ENCODE measurements at places on chromosomes 5 and 9.

GRCh38 chr9:129073404-129073803, 7.5 kb upstream of the DOLPP1 start:
- DNase-seq = no peak

DNA sequence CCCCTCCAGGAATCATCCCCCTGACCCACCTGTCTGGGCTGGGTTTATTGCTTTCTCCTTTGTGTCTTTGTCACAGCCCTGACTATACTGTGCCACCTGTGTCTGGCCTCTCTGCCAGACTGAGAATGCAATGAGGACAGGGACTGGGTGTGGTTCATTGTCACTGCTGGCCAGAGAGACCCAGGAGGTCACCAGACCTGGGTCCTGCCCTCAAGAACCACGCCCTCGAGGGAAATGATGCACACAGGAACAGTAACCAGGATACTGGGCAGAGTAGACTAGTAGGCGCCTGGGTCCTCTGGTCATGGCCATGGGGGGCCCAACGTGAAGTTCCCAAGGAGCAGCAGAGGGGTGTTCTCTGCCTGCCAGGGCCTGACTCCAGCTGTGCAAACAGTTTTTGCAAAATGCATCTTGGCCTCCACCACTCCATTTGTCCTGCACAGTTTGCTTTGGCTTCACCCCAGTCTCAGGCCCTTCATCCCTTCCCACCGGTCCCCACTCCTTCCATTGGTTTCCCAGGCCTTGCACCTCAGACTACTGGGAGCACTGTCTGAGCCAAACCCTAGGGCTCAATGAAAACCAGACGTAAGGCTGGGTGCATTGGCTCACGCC, 17.8 kb downstream of the RGS3 start:
- peak; percentile 60 for DNase-seq

- no peak for DNase-seq
Measured at GRCh38 chr5:66639037-66639436, 42.8 kb downstream of the MAST4 start.

- DNase-seq = no peak
Measured at GRCh38 chr9:110092792-110093191, 115.2 kb downstream of the C9orf152 start.

DNA sequence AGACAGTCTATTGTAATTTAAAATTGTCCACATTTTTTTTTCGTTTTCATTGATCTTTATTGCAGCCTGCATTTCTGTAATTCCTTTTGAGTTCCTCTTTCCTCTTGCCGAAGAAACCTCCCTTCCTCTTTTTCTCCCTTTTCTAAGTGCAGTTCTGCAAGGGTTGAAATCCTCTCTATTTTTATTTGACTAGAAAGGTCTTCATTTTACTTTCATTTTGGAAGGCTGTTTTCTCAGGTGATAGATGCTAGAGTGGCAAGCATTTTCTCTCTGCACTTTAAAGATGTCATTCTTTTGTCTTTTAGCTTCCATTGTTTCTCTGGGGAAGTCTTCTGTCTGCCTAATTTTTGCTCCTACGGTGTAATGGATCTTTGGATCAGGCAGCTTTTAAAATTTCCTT, 248.5 kb downstream of the SMARCA2 start:
- no peak for DNase-seq

DNA sequence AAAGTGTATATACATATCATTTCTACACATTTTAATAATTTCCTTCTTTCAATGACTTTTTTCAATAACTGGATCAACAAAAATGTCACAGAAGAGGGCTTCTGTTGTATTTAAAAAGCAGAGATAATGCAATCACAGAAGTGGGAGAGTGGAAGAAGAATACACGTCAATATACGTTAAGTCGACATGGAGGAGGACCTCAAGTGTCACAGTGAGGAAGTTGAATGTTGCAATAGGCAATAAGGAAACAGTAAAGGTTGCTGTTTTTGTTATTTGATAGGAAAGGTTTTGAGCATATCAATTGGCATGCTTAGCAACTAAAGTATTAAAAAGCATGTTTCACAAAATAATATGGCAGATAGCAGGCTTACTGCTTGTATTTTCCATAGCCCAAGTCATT, 184.0 kb upstream of the NR4A3 start:
- DNase-seq = no peak

GRCh38 chr9:1880038-1880565, 135.0 kb upstream of the SMARCA2 start:
- DNase-seq = no peak

GRCh38 chr5:169791251-169791650, 154.2 kb downstream of the DOCK2 start:
- DNase-seq = no peak

DNA sequence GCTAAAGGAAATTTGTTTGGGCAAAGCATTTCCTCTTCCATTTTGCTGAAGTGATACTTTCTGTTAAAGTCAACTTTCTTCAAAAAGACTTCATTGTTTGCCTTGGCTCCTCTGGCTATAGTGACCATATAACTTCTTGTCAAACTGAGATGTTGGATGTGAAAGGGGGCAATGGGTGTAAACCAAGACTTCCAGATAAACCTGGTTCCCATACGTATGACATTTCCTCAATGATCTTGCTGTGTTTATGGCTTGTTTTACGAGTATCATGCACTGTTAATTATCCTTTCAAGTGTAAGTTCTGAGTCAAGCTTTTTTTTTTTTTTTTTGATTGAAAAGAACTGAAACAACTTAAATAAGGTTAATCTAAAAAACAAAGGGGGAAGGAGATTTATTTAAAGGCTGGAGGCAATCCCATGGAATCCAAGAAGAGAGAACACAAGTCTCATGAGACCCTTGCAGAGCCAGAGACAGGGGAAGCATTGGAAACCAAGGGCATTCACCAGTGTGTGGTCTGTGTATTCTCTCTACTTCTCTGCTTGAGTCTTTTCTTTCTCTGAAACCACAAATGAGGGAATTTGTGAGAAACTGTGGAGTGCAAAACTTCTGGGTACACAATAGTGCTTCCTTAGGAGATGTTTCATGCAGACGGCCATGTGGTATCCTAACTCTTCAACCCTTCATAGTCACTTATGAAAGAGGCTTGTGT, 335.3 kb downstream of the RAB3C start:
- no peak for DNase-seq

DNA sequence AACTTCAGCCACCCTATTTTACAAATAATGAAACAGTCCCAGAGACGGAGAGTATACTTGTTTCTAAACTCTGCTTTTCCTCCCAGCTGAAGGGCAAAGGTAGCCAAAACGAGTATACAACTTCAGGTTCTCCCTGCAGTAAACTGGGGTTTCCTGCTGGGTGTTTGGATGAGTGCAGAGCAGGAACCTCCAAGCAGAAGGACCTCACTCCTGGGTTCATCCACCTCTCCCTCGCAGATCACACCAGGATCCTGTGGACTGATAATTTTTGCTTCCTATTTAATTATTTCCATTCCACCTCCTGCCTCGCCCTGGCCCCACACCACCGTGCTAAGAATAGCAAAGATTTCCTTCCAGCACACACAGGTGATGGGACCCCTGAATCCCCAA, 2.0 kb upstream of the FOXB2 start:
- no peak for DNase-seq

DNA sequence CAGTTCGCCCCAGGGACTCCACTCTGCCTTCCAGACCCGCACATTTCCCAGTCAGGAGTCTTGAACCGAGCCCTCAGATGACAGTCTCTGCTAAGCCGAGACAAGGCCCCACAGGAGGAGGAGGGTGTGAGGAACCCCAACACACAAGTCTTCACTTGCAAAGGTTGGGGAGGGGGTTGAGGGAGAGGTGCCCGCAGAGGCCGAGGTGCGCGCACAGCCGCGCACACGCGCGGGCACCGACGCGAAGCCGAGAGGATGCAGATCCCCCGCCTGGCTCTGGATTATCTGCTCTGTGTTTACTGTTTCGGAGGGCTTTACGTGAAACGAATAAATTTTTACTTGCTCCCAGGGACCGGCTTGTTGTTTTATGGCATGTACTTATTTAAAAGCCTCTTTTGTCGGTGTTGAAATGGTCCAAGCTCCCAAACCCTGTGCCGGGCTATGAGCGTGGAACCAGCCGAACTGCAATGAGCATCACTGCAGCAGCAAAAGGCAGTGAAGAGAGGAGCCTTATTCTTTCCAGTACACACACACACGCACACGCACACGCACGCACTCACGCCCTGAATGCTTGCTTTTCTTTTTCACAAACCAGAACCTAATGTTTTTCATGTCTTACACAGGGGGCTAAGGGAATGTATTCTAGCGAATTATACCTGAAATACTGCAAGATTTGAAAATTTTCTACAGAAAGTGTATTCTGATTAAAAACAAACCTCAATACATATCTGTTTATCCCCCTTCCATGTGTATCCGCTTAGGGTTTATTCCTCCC, 297.7 kb downstream of the PARP8 start:
- DNase-seq = no peak

- DNase-seq = no peak
Measured at GRCh38 chr9:77800924-77801551, 152.9 kb upstream of the GNA14 start.

DNA sequence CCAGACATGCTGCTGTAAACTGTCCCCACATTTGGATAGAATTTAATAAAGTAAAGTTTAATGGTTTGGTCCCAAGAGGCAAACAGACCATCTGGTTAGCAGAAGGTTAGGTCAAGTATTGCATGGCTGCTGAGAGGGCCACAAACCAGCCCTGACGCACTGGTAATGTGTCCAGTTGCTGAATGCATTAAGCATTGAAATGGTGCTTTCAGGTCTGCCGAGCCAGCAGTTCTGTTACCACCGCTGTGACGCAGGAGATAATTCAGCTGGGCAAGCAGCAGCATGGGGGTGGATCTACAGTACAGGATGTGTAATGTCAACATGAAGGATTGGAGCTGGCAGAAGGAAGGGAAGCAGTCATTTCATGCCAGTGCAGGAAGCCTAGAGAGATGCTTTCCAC, 16.0 kb downstream of the ZNF462 start:
- no peak for DNase-seq

- no peak for DNase-seq
Measured at GRCh38 chr5:150604894-150605440, 35.5 kb upstream of the SYNPO start.

GRCh38 chr5:131994533-131995226, 16.8 kb downstream of the ACSL6 start:
- no peak for DNase-seq

- DNase-seq = no peak
Measured at GRCh38 chr5:102818345-102818744, 63.2 kb downstream of the PAM start.

- DNase-seq = no peak
Measured at GRCh38 chr5:168137265-168137664, 154.2 kb upstream of the WWC1 start.

DNA sequence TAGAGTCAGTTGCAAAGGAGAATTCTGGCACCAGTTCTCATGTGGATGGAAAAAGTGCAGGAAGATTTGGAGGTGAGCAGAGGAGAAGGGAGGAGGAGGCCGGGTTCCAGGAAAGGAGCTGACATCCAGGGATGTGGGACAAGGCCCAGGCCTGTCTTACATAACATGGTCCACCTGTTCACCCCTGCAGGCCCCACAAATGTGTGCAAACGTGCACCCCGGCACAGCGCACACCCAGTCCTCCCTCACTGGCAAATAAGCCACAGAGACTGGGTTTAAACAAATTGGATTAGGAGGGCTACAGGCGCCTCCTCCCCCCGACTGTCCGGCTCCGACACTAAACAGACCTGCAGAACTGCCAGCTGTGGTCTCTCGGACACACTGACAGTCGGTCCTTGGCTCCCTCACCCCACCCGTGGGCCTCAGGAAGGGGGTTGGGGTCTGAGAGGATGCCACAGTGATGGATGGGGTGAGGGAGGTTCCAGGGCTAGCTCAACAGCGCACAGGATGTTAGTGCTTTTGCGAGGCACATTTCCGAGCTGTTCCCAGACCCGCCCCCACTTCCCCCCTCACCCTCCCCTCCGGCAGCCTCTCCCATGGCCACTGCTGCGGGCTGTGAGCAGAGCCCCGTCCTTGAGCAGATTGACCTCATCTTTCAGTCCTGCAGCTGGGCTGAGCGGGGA, 43.4 kb upstream of the IL17B start:
- DNase-seq = no peak

- no peak for DNase-seq
Measured at GRCh38 chr5:73214306-73214705, 41.3 kb downstream of the TMEM174 start.

DNA sequence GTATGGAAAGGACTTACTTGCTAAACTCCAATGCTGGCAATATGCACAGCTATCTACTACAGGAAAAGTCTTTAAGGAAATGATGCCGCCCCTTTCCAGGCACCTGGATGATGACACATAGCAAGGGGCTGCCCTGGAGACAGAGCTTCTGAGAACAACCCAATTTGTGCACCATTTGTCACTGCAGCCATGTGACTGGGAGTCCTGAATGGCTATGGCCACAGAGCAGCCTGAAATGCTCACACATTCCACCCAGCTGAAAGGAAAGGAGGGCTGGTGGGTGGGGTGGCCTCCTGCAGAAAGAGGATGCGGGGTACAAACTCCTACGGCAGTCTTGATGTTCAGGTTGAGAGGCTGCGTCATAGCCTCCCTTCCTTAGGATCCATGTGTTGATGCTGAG, 70.1 kb upstream of the FSTL4 start:
- no peak for DNase-seq

GRCh38 chr9:23412046-23412445, 414.0 kb downstream of the ELAVL2 start:
- no peak for DNase-seq

- DNase-seq = no peak
Measured at GRCh38 chr5:173689171-173689736, 72.8 kb upstream of the BOD1 start.

- no peak for DNase-seq
Measured at GRCh38 chr9:73441890-73442818, 290.5 kb downstream of the ANXA1 start.

- DNase-seq = no peak
Measured at GRCh38 chr5:74476819-74477453, 163.6 kb downstream of the ENC1 start.
